HFFc6 (cell line): ENCODE measurements at places on chromosomes 1 and 21.

- peak; percentile 83 for DNase-seq
These were observed 104.6 kb upstream of the F3 start for GRCh38 chr1:94646141-94646643.

DNA sequence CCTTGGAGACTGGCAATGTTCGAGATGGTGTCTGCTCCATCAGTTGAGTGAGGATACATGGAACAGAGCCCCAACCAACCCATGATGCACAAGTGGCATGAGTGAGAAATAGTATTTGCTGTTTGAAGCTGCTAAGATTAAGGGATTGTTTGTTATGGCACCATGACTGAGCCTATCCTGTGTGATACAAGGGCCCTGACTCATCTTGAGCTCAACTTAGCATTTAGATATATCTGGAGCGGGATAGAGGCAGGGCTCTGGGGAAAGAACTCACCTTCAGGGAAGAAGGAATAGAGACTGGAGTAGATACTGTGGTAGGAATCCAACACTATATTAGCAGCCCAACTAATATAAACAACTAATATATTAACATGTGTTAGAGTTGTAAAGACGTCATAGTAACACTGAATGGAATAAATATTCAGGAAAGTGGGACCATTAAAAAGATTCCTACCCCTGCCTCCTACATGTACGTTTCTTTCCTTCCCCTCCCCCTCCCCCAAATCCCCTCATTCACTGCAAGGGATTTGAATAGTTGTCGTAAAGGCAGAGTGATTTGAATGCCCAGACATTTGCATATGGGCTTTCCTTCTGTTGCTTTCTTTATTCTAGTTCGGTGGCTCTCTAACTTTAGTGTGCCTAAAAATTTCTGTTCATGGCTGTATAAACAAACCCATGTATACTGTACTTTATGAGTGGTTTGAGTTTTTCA, 106.6 kb upstream of the POU3F1 start:
- no peak for DNase-seq

DNA sequence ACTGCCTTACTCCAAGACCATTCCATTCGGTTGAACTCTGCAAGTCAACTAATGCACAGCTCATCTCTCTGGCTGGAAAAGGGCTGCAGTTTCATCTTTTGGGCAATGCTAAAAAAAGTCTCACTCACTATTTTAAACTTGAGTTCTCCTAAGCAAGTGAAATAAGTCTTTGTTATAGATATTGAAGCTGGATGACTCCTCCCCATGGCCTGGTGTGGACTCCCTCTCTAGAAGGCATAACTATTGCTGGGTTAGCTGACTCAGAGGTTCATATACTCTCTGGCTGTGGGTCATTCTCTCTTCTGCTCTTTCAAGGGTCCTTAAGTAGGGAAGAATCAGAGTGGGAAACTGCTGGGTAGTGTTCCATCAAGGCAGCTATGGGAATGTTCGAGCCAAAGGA, 88.0 kb downstream of the XCL2 start:
- peak; percentile 24 for DNase-seq

- peak; percentile 90 for DNase-seq
These were observed 3.6 kb upstream of the MXRA8 start for GRCh38 chr1:1361982-1362423.

DNA sequence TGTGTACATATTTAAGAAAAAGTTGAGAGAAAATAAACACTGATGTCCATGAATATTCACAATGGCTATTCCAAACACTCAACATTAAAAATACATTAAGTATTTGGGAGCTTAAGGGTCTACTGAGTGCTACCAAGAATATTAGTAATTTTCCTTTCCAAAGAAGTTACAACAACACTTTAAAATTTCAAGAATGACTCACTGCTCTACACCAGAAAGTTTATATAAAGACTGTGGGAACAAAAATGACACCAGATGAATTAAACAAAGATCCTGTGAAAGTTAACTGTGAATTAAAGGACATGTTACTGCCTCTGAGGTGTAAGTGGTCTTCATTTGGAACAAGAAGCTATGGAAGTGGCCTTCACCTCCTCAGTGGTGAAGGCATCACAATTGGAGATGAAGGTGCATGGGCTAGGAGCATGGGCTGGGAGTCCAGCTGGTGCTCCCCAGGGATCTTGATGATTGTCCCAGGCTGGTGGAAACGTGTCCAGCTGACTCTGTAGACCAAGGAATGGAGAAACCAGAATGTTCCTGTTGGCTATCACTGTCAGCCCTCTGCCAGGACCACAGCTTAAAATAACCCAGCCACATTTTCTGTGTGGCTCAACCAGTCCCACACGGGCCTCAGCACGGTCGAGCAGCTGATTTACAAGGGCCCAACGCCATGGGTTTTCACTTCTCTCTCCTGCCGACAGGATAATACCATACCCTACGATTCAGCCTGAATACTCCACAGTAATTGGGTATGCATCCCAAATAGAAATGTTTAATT, 28.8 kb downstream of the TAF5L start:
- DNase-seq = peak; percentile 58

DNA sequence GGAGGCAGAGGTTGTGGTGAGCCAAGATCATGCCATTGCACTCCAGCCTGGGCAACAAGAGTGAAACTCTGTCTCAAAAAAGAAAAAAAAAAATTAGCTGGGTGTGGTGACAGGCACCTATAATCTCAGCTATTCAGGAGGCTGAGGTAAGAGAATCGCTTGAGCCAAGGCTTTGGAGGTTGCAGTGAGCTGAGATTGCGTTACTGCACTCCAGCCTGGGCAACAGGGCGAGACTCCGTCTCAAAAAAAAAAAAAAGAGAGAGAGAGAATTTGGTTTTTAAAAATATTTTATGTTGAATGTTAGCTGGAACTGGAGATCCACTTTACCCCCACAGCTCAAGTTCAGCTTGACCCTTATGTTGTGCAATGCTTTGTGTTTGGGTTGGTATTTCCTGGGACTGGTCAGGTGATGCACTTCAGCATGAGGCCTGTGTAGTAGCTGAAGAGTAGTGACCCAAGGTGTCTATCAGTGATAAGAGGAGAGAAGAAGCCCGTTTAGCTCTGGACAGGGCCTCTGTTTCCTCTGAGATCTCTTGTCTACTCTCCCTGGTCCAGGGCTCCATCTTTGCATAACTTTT, 36.8 kb upstream of the MACF1 start:
- no peak for DNase-seq

- peak; percentile 72 for DNase-seq
These were observed 5.1 kb downstream of the PEF1 start for GRCh38 chr1:31639543-31639942.

- no peak for DNase-seq
These were observed 163.4 kb downstream of the OLFM3 start for GRCh38 chr1:101833312-101833711.

DNA sequence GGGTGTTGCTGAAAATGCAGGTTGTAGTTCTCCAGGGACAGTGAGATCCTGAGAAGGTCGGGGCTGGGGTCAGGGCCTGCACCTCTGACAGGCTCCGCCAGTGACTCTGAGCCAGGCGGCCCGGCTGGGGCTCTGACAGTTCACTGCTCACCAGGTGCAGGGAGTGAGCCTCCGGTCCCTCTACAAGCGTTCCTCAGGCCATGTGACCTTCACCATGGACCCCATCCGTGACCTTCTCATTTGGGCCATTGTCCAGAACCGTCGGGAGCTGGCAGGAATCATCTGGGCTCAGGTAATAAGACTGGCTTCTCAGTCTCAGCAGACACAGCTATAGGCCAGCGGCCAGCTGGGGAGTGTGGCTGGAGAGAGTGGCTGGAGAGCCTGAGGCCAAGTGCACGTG, 41.8 kb downstream of the TRPM2 start:
- DNase-seq = no peak

DNA sequence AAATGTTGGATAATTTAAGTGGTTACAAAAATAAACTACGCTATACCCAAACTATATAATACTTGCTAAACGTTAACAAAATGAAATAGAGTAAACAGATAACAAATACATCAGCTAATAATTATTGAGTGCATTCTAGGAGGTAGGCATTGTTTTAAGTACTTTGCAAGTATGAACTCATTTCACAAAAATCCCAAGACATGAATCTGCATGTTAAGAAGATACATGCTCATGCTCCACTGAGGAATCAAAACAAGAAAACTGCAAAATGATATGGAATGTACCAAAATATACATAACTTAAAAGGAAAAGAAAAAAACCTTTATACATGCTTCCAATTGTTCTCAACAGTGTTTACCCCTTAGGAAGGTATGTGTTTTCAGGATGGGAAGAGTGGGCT, 2.5 kb downstream of the FRRS1 start:
- no peak for DNase-seq

GRCh38 chr1:151775894-151776664, 12.8 kb upstream of the MRPL9 start:
- DNase-seq = no peak

- peak; percentile 74 for DNase-seq
These were observed at the start of gene IRF2BP2 for GRCh38 chr1:234610061-234610665. IRF2BP2 (minus strand) TSS chr1:234610178; CDS start chr1:234609494, 684 bp downstream.

GRCh38 chr1:174726167-174726879, 273.4 kb upstream of the CACYBP start:
- DNase-seq = peak; percentile 43

DNA sequence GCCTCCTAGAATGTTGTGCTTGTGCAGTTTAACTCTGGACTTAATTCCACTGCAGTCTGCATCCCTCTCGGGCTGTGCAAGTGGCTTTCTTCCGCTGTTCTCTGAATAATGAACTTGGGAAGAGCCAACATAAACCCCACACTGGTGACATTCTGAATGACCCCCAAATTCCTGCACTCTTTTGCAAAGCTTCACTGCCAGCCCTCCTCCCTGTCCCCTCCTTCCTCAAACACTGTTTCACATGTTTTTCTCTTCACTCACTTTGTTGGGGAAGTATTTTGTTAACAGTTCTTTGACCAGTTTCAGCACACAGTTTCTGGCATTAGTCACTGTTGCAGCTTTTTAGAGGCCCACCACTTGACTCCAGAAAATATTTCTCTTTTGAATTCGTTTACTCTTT, 39.7 kb downstream of the GNG12 start:
- peak; percentile 37 for DNase-seq

- DNase-seq = no peak
These were observed 13.1 kb downstream of the SLC26A9 start for GRCh38 chr1:205930195-205930577.

- no peak for DNase-seq
These were observed 623 bp downstream of the CAPN2 start for GRCh38 chr1:223712850-223713474.

- DNase-seq = peak; percentile 43
These were observed 11.8 kb upstream of the ALG14 start for GRCh38 chr1:95084317-95085176.

GRCh38 chr21:19992540-19992939, 1005.7 kb upstream of the NCAM2 start:
- DNase-seq = no peak

GRCh38 chr1:31985430-31985829, 28.2 kb upstream of the KHDRBS1 start:
- DNase-seq = no peak

DNA sequence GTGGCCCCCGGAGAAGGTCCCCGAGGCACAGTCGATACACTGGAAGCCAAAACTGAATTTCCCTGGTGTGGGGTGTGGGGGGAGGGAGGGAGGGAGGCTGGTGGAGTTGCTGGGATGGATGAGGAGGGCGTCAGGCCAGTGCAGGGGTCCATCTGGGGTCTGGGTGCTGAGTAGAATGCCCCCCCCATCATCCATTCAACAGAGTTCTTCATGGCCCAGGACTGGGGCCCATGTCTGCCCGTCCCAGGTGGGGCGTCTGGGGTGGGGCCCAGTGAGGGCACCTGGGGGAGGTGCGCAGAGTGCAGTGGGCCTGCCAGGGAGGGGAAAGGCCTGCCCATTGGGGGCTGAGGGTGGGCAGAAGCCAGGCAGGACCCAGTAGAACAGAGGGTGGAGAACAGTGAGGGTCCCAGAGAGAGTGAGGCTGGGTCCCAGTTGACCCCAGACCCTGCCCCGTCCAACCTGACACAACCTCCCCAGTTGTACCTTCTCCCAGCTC, 1.9 kb downstream of the TNFRSF18 start:
- no peak for DNase-seq

DNA sequence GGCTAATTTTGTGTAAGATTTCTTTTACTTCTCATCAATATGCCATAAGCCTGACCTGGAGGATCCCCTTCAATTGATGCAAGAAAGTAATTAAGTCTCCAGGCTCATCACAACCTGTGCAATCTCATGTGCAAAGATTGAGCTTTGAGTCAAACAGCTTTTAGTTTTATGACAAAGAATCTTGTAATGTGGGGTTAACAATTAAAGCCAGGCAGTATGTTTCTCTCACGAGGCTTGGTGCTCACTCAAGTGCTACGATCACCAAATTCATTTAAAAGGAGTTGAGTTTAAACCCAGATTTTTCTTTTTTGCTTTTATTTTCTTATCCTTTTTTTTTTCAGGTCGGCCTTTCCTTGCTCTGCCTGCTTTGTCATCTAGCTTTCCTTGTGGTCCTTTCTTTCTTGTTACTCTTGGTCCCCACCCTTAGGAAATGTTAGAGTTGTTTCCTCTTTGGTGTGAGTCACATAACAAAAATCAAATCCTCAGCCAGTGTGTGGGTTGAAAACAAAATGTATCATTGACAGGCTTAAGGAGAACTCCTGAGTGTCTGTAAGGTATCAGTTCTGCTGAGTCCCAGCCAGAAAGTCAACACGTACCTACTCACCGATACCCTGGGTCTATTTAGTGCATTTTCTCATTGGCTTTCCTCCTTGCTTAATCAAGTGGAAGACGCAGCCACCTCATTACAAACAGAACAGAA, 1037.2 kb downstream of the ADGRL2 start:
- DNase-seq = no peak

DNA sequence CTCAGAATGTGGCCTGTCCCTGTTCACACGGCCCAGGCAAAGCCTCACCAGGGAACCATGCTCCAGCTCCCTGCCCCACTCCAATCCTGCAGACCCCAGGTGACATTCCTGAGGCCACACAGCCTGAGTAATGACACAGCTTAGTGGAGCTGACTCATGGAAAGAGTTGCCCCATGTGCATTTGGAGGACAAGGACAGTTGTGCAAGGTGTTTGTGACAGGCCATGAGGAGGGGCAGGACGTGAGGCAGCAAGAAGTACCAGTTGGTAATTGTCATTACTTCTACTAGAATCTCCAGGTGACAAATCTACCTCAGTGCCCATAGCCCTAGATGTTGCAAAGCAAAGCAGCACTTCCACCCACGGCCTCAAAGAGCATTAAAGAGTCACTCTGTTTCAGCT, 15.2 kb downstream of the PRR9 start:
- DNase-seq = no peak

GRCh38 chr1:229217716-229218115, 53.2 kb upstream of the RAB4A start:
- DNase-seq = no peak

DNA sequence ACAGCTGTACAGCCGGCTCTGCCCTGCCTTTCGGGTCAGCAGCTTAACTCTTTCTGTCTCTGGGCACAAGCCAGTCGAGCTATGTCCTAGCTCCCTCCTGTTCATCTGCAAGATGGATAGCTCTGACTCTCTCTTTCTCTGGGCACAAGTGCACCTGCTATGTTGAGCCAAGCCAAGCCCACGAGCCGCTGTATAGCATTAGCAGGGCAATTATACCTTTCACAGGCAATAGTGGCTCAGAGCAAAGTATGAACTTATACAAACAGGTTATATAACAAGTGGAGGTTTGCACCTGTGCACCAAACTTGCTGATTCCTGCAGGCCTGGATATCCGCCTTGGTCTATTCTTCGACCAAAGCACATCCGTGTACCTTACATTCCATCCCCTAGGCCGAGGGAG, 33.0 kb upstream of the CR2 start:
- DNase-seq = no peak

- DNase-seq = no peak
These were observed 16.9 kb upstream of the MCL1 start for GRCh38 chr1:150596095-150596892.

GRCh38 chr1:202812176-202813026, 1.6 kb downstream of the PCAT6 start:
- DNase-seq = no peak

GRCh38 chr1:171637928-171638576, 14.4 kb downstream of the MYOC start:
- no peak for DNase-seq
